ENCODE measurements at places on chromosomes 2 and 18.

- peak; percentile 65 for DNase-seq
Measured at GRCh38 chr2:12456293-12457106, 260.2 kb upstream of the TRIB2 start.

- DNase-seq, result no peak
Measured at GRCh38 chr2:126976721-126977328, 78.1 kb downstream of the TEX51 start.

DNA sequence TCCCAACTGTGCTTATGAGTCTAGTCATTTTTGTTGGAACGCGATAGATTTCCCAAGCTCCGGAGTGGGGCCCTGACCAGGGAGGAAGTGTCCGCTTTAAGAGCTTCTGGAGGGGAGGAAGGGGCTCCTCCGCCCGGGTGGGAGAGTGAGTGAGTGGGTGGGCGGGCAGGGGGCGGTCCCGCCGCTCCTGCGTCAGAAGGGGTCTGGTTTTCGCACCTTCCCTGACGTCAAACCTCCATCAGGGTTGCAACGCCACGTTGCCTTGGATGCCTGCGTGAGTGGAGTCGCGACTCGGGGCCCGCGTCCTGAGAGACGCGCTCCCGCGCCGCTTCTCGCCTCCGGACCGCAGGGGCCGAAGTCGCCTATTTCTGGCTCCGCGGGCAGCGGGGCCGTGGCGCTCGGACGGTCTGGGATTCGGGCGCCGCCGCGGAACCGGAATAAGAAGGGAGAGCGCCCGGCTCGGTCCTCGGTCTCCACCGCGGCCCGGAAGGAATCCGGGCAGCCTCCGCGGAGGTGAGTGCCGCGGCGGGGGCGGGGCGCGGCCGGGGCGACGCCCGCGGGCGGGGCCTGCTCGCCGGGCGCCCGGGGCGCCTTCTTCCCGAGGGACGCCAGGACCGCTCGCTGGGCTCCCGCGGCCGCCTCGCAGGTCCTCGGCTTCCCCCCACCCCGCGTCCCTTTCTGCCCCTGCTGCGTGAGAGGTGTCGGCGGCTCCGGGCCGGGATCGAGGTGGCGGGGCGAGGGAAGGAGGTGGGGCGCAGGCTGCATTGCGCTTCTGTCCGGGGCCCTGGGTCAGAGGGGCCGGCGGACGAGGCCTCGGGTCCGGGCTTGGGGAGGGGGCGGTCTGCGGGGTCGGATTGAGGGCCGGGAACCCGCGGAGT is at the start of gene ZDBF2:
TSS of gene ZDBF2 (plus strand) at position 230 of the 878 bp plus-strand sequence. CDS start 7,187 bp downstream, outside the sequence.
- DNase-seq, result no peak

DNA sequence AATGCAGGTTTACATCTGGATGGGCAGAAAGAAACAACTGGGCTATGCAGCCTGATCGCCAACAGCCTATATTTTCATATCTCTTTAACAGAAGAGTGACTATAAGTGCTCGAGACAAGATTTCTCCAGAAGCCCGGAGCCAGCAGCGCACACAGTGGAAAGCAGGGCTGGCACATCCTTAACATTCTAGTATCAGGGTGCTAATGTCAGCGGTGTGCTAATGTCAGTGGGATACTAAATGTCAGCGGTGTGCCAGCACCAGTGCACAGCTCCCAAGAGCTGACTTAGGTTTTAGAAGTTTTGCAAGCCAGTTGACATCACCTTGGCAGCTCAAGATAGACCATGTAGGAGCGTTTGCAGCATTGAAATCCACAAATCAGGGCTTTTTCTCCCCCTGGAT is 8.3 kb downstream of the BMP10 start:
- no peak for DNase-seq

DNA sequence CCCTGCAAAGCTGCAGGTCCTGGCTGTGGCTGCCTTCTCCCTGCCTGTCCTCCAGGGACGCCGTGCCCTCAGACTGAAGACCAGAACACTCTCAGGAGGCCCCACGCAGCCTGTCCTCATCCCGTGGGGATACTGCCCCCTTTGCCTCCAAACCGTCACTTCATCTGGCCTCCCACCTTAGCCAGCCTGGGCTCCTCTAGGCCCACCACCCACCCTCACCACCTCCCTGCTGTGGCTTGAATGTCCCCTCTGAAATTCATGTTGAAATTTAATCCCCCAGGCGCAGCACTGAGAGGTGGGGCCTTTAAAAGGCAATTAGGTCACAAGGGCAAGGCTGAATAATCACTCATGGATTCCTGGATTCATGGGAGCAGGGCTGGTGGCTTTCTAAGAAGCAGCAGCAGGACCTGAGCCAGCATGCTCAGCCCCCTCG is 198.2 kb downstream of the SEPTIN10 start:
- DNase-seq, result no peak

GRCh38 chr18:52716973-52717372 is 377.0 kb downstream of the DCC start:
- no peak for DNase-seq

DNA sequence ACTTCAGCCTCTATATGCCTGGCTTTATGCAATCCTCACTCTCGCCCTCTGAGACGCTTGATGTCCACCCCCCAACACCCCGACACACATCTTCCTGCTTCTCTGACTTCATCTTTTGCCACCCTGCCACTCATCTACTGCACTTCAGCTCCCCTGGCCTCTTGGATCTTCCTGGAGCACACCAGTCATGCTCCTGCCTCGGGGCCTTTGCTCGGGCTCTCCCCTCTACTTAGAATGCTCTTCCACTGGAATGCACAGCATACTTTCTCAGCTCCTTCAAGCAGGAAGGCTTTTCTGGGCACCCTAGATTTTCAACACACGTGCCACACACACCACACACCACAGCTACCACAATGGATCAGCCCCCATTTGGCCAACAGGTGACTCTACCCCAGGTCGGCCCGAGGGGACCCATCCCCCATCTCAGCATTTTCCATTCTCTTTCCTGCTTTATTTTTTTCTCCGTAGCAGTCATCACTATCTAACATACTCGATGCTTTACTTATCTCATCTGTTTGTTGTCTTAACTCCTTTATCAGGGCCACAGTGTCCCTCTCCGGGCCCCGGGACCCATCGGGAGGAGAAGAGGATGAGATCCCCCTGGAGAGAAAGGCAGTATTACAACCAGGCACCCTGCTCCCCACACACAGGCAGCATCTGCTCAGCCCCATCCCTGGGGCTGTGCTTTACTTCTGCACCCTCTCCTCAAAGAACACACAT is 2.3 kb downstream of the RUFY4 start:
- DNase-seq, result no peak

DNA sequence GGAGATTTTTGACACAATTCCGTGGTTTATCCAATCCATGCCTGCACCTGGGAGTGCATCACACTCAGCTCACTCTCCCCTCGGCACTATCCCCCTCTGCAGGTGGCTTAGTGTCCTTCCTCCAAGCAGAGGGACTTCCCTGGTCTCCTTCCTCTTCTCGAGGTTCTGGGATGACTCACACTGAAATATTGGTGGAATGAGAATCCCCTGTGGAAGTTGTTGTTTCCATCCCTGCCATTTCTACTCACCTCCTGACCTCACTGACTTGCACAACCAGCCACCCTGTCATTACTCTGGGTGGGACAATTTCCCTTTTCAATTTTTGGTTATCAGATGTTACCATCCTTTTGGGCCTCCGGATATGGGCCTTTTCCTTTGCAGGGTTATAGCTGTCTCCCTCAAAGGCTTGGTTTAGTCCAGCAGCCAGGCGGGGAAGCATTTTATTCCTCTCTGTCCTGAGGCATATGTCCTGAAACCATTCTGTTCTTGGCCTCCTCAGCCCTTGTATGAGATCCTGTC is 59.9 kb downstream of the PTPRM start:
- no peak for DNase-seq

DNA sequence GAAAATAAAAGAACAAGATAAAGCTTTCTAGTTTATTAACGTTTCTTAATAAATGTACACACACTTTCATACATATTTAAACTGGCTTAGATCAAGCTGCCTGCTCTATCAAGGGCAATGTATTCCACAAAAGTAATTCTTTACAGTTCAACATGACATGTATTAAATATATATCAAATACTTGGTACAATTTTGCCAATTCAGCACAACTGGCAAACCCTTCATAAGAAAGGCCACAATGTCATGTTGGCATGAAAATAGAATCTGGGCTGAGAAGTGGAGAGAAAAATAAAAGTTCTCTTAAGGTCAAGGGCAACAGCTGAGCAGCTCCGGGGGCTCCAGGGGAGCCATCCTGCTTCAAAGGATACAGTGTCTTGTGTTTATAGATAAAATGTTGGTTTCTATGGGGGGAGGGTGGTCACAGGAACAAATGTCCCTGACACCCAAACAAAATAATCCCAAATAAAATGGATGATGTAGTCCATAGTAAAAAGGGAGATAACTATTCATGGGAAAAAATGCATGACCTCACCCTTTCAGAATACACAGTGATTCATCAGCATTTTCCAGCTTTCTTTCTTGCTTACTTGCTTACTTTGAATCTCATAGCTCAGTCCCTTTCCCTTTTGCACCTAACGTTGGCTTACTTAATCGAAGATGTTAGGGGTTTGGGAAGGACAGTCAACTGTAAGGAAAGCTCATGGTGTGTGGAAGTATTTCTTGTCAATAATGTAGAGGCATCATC is 494.9 kb downstream of the NYAP2 start:
- DNase-seq, result no peak

GRCh38 chr18:50441501-50441900 is 66.7 kb downstream of the SKA1 start:
- DNase-seq, result no peak

DNA sequence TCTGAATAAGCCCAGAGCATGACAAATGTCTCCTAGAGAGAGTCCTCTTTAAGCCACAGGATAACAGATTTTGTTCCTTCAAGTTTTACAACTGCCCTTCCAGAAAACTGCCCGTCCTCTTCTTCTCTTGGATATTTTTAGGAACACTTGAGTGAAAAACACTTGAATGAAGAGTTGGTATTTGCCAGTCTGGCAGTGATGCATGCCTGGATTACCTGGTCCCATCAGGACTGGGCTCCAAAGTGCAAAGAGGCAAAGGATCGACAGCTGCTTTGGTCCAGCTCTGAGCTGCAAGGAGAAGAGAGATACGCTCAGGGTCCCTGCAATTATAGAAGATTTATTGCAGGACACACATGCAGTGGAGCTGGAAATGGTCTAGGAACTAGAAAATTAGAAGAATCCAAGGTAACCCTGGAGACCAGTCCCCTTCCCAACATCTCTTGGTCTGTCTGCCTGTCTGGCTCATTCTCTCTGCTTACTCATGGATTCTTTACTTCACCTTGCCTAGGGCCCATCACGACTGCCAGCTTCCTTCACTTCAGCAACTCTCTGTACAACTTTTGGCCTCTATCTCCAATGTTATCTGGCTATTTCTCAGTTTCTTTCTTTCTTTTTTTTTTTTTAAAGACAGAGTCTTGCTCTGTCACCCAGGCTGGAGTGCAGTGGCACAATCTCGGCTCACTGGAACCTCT is 112.1 kb upstream of the SIX2 start:
- no peak for DNase-seq

DNA sequence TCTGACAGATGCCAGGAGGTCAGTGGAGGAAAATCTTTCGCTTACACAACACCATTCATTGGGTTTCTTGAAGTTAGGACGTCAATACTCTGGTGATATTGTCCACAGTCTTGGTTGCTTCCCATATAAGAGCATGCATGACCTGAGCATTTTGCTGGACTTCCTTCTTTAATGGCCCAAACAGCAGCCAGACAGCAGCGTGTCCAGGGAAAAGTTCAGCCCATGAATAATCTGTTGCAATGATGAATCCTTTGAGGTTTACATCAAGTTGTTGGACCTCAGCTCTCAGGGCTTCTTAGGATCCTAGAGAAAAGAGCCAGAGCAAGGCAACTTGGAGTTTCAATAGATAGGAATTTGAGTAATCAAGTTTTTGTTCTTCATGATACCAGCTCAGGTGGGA is 155.6 kb upstream of the MGAT5 start:
- DNase-seq, result no peak

DNA sequence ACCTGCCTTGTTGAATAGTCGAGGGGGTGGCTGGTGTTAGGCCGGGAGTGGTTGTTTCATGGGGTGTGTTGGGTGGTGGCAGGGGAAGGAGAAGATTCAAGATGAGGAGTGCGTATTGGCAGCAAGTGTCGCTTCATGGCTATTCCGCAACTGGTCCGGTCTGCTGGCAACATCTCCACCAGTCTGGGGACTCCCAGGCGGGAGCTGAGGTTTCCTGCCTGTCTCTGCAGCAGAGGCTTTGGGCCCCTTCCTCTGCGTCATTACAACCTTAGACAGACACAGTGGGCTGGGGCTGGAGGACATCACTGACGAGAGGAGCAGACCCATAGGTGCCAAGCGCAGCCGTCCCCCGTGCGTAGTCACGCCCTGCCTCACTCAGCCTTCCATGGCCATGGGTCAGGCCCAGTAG is 64.0 kb upstream of the MCFD2 start:
- DNase-seq, result no peak

DNA sequence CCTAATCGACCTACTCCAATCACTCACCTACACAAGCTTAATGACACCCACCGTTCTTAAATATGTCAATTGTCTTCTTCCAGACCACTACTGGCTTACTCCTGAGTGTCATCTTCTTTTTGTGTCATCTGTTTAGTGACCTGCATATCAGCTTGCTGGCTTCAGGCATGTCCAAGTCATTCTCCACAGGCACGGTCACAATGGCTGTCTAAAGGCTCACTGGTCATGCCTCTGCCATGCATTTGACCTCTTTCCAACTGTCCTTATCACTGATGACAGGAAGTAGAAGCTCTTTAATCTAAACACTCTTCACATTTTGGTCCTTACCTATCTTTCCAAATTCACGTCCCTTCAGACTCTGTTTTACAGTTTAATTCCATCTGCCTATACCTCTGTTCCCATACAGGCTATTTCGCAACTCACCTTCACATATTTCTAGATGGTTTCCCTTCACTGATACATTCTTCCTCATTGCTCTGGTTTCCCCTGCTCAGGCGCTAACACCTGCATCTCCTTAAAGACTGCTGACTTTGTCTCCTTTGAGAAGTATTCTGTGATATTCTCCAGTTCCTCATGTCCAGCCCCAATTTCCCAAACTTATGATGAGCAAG is 217.5 kb downstream of the TRIB2 start:
- no peak for DNase-seq

DNA sequence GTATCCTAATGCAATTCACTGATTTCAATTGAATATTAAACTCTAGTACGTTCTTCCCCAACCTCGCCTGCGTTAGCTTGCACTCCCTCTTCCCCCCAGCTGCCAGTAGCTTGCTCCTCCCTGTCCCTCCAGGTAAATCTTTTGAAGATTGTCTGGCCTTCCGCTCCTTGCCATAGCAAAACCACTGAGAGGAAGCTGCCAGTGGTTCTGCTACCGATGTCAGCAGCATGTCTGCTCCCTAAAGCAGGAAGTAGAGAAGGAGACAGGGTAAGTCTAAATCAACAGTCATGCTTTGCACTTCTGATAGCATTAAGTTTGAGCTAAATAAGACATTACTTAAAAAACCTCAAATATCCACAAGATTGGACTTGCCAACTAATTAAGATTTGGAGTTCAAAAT is 89.1 kb downstream of the SCN2A start:
- no peak for DNase-seq

DNA sequence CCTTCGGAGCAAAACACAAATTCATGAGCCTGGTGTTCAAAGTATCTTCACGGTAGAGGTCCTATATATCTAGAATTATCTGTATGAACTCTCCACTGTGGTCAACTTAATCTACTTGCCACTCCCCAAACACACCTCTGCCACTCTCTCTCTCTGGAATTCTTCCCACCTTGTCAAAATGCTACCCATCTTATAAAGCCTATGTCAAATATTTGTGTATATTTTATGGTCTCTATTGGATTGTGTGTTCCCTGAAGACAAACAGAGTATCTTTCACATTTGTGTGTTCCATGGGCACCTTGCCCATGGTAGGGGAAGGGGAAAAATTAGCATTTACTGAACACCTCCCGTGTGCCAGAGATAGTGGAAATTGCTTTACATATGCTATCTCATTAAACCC is 83.2 kb upstream of the ATL2 start:
- DNase-seq, result no peak
